ENCODE measurements at places on chromosomes 1 and 21.

DNA sequence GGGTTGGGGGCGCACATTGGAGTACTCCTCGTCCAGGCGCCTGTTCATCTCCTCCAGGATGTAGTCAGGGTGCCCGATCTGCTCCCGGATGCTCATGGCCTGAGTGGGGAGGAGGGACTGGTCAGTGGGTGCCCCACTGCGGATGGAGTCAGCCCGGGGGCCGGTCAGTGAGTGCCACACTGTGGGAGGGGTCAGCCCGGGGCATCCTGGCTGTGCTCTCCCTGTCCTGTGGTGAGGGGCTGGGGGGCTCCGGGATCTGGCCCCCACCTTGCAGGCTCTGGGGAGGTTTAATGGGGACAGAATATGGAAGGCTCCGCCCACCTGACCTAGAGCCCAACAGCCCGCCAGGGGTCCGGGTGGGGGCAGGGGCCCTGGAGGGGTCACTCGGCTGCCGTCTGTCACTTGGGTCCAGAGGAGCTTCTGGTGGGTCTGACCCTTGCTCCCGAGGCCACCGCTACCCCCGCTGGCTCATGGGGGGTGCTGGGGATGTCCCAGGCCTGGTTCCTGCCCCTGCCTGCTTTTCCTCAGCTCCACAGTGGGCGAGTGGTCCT, 8.8 kb downstream of the PRXL2B start:
- no peak for DNase-seq

DNA sequence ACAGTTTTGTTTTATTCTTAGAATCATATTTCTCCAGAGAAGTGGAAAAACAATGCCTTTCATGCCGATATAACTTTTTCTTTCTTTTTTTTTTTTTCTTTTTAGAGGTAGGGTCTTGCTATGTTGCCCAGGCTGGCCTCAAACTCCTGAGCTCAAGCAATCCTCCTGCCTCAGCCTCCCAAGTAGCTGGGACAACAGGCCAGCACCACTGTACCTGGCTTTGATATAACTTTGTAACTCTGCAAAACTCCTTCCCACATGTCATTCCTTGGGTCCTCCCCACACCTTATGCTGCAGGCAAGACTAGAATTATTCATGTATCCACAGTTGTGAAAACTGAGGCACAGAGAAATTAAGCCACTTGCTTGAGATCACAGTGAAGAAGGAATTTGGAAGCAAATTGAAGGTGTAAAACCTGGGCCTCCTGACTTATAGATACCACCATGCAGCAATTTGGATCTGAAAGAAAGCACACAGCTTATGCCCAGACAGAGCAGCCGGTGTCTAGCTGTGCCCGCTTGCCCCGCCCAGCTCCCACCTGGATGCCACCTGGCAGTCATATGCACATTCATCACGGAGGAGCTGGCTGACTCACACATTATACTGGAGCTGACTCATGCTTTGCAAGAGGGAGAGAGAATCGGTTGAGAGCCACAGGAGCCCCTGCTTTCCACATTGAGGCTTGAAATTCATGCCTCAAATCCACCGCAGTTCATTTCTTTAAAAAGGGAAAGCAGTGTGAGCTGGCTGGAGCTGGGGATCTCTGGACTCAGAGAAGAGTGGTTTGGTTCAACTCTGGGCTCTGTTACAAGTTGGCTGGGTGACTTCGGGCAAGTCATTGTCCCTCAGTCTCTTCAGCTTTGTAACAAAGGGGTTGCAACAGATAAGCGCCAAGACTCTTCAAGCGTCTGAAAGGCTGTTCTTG, 8.3 kb upstream of the SLC2A1 start:
- DNase-seq, result peak; percentile 99

DNA sequence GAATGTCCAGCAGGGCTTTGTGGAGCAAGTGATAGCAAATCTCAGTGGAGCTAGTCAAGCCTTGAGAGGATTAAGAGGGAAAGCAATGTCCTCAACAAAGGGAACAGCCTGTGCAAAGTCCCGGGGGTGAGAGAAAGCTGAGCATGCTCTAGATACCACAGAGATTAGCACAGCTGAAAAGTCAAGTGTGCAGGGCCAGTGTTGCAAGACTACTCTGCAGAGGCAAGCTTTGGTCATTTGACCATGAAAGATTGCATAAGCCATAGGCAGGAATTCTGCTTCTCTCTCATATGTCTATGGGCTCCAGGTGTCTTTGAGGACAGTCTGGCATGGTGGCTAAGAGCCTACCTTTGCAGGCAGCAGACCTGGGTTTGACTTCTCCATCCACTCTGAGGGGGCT, 181.0 kb upstream of the JUN start:
- peak; percentile 21 for DNase-seq

- no peak for DNase-seq
Observed at GRCh38 chr1:206836111-206836510, 29.3 kb upstream of the IL20 start.

GRCh38 chr1:83800066-83800465, 198.9 kb downstream of the TTLL7 start:
- DNase-seq, result no peak

GRCh38 chr1:170790651-170791071, 126.7 kb downstream of the PRRX1 start:
- DNase-seq, result no peak

- DNase-seq, result peak; percentile 85
Observed at GRCh38 chr1:213984387-213985208, 3.2 kb upstream of the PROX1 start.

- no peak for DNase-seq
Observed at GRCh38 chr1:55768327-55768952, 553.3 kb upstream of the USP24 start.

DNA sequence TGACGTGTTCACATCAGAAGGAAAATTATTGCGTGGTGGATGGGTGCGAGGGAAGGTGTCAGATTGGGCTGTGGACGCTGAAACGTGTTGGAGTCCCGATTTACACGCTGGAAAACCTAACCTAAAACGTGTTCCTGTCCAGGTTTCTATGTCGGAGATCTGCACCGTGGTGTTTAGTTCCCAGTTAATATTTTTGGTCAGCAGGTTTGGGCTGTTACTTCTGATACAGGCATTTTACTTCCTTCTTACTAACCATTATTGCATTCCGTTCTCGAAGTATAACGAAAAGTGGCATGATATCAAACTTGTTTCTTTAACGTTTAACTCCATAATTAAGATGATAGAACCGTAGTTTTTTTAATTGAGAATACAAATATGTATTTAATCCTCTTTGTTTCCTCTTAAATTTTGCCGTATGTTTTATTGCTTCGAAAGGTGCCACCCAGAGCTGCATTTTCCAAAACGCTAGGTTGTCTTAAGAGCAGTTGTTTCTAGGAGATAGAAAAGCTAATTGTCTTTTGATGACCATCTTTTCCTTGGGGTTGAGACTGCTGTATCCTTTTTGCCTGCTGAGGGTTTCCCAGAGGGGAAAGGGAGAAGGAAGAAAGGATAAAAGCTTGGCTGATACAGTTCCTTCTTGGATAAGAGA, 1.3 kb downstream of the ADARB1 start:
- peak; percentile 35 for DNase-seq

DNA sequence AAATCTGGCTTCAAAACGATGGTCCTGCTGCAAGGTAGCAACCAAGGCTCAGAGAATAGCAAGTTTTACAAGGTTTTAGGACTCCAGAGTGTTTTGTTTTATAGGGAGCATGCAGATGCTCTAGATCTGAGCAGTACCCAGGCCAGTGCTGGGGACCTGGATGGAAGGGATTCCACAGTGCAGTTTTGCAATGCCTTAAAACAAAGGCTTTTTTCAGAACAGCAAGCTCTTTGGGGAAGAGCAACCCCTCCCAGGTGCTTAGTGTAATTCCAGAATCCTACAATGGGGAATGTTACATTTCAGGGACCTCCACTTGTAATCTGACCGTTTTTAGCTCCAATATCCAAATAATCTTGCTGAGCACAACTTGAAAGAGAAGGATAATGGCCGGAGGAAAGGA, 6.7 kb downstream of the ROR1 start:
- DNase-seq, result no peak

DNA sequence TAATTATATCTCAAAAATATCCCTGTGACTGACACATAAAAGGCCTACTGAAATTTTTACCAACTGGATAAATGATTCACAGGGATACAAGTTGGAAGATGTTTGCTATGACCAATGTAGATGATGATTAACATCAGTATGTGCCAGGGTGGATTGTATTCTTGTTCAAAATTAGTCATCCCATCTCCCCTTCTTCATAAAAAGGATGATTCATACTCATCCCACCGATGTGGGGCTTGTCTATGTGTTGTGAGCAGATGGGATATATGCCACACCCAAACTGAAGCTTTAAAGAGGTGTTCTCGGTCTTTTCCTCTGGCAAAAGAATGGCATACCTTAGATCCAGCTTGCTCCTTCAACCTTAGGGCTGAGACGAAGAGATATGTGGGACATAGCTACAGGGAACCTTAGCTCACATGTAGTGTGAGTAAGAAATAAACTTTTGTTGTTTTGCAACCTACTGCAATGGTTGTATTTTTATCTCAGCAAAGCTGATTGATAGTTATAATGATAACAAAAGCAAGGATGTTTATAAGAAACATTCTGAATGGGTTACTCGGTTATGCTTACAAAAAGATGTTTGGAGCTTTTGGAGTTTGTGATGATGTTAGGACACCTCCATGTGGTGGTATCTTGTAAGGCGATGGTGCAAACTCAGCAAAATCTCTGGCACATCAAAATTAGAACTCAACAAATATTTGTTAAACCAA, 29.4 kb downstream of the SPATA17 start:
- peak; percentile 56 for DNase-seq

DNA sequence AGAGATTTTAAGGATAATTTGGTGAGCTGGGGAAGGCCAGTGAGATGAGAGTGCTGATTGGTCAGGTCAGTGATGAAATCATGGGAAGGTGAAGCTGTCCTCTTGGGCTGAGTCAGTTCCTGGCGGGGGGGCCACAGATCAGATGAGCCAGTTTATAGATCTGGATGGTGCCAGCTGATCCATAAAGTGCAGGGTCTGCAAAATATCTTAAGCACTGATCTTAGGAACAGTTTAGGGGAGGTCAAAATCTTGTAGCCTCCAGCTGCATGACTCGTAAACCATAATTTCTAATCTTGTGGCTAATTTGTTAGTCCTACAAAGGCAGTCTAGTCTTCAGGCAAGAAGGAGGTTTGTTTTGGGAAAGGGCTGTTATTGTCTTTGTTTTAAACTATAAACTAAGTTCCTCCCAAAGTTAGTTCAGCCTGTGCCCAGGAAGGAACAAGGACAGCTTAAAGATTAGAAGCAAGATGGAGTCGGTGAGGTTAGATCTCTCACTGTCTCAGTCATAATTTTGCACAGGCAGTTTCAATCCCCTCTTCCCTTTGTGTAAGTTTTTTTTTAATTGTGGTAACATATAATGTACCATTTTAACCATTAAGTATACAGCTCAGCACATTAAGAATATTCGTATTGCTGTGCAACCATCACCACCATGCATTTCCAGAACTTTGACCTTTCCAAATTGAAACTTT, 39.4 kb downstream of the PTAFR start:
- no peak for DNase-seq

GRCh38 chr1:41656068-41656467, 171.6 kb upstream of the EDN2 start:
- DNase-seq, result no peak

- peak; percentile 98 for DNase-seq
Observed at GRCh38 chr1:85137660-85138059, 63.2 kb downstream of the SYDE2 start.

GRCh38 chr1:178998295-178998694, 27.4 kb upstream of the FAM20B start:
- DNase-seq, result no peak

DNA sequence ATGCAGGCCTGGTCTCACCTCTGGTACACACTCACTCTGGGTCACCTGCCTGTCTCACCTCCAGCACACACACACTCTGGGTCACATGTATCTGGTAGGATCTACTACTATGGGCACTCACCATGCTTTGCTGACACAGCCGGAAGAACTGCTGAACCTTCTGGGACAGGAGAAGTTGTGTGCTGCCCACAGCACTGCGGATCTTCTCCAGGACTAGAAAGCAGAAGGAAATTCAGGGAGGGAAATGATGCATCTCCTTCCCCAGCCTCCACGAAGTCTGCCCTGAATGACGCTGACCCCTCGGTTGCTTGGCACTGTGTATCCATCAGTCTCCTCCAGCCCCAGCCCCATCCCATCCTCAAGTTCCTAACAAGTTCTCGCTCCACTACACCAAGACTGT, 7.9 kb upstream of the SMIM12 start:
- peak; percentile 28 for DNase-seq

DNA sequence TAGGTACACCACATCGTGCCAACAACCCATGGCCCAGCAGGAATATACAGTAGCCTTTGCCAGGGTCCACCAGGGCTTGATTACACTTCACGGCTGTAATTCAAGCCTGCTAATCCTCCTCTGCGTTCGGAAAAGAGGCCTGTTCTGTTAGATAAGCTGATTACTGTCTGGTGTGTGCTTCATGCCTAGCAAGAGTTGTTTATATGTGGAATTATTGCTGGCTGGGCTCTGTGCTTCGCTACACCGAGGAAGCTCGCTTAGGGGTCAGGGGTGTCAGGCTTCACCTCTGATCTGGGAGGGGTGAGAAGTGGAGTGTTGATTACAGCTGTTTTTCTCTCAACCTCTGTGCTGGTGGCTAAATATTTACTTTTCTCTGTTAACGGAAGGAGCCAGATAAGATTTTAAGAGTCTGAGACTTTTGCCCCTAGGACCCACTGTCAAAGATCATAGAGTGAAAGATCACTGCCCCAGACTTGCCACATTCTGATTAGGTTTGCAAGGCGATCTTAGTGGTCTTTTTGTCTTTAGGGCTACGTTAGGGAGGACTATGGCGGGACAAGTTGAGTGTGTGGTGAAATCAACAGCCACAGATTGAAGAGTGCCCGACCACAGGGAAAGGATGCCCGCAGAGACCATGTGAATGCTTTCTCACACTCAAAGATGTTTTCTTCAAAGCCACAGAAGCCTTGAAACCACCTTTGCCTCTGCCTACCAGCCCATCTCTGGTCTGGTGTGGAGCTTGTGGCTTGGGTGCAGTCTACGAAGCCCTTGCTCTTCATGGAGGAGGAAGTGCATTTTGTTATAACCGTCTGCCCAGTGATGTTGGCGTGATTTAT, 216.1 kb downstream of the PBX1 start:
- DNase-seq, result peak; percentile 64

DNA sequence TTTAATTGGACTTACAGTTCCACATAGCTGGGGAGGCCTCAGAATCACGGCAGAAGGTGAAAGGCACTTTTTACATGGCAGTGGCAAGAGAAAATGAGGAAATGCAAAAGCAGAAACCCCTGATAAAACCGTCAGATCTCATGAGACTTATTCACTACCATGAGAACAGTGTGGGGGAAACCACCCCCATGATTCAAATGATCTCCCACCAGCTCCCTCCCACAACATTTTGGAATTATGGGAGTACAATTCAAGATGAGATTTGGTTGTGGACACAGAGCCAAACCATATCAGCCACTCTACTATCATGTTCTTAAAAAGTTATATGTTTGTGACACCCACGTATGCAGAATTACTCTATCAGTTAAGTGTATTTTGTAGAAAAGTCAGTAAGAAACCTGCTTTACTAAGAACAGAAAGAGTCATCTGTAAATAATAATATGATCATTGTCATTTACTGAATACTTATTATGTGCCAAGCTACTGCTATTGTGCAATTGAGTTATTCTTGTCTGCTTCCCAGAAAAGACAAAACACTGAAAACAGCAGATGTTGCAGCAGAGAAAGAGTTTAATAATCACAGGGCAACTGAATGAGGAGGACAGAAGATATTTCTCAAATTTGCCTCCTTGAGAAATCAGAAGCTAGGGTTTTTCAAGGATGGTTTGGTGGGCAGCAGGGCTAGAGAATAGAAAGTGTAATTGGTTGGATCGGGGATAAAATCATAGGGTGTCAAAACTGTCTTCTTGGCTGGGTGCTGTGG, 207.7 kb upstream of the FGGY start:
- no peak for DNase-seq

GRCh38 chr1:225695578-225696337, 42.8 kb upstream of the ENAH start:
- DNase-seq, result peak; percentile 14
